ENCODE measurements at places on chromosomes 7 and 10.

- no peak for DNase-seq
These were observed 942.5 kb upstream of the ZWINT start for GRCh38 chr10:57303566-57303965.

DNA sequence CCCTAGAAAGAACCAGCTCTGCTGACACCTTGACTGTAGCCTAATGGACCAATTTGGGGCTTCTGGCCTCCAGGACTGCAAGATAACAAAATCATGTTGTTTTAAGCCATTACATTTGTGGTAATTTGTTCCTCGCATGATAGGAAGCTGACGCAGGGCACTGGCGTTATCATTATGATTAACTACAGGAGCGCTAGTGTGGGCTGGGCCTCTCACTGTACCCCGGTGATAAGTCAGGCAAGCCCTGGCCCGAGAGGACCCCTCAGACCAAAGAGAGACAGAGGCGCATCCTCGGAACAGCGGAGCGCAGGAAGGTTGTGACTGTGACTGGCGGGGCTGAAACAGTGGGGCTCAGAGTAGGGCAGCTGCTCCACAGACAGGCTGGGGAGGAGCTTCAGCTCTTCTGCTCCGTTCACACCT, 150.3 kb upstream of the CHST15 start:
- no peak for DNase-seq

DNA sequence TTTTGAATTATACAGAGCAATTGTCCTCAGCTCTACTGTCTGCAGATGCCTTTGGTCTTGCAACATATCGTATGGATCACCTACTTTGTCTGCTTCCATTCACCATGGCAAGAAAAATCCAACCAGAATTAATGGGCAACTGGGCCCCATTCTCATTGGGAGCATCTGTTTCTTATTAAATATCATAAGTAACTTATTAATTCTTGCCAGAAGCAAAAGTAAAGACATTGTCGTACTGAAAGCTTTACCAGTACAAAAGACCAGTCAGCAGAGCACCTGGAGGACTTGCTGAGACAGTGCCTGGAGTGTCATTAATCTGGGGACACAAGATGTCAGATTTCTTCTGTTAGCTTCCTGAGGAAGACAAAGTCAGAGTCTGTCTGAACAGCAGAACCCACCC, 404.5 kb downstream of the INHBA start:
- no peak for DNase-seq

GRCh38 chr7:47373871-47374451, 207.9 kb downstream of the TNS3 start:
- no peak for DNase-seq

DNA sequence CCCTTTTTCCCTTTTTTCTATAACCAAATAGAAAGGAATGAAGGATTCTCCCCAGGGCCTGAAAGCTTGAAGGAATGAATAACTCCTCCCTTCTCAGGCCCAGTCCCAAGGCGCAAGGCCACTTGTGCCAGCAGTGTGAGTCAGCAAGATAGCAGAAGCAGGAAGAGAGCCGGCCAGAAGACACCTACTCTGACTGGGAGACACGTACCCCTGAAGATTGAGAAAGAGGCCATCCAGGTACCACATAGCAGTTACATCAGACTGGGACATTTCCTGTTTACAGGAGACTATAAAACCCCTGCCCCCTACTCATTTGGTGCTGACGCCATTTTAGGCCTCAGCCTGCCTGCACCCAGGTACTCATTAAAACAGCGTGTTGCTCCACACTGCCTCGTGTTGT, 65.5 kb downstream of the LRRC17 start:
- DNase-seq: no peak
